Cerebellum (tissue), 4 donors: ENCODE measurements at places on chromosomes 5 and 9.

- no peak for DNase-seq
Observed at GRCh38 chr5:21931116-21931515, 922.0 kb downstream of the CDH12 start.

DNA sequence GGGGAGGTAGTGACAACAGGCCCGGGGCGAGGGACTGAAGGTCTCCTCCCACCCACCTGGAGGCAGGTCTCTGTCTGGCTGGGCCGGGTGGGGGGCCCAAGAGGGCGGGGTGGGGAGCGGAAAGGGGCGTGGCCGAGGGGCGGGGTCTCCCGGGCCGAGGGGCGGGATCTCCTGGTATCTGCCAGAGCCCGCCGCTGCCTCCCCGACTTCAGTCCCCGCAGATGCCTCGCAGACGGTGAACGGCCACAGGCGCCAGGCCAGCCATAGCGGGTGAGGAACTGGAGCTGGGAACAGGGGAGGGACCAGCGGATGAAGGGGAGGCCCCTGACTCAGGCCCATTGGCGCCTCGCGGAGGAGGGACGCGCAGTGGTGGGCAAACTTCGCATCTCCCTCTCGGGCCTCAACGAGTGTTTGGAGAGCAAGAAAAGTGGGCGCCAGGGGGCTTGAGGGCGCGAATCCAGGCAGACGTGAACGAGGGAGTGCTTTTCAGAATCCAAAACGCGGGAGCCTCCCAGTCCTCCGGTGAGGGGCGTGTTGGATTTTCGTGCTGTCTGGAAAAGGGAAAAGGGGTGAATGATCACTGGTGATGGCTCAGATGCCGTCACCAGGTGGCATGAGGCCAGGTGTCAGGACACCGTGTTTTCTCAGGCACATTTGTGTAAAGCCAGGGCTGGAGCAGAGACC, at the start of gene ADGRD2:
Gene ADGRD2 (plus strand): TSS at position 211 of the 684 bp plus-strand sequence. CDS start 1,216 bp downstream, outside the sequence.
- peak; percentile 37 for DNase-seq

DNA sequence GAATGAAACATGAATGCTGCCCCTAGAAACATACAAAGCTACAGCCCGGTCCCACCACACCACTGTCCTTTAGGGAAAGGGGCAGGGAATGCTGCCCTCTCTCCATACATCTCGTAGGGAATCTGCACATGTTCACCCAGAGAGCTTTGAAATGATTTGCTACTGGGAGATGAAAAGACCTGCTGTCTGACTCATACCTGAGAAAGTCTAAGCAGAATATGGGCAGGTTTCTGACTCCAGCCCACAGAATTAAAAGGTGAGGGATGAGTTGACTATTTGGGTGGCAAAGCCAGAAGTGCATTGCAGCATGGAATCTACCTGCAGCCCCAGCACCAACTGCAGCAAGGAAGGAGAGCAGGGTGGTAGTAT, 297.9 kb downstream of the TLE1 start:
- no peak for DNase-seq

DNA sequence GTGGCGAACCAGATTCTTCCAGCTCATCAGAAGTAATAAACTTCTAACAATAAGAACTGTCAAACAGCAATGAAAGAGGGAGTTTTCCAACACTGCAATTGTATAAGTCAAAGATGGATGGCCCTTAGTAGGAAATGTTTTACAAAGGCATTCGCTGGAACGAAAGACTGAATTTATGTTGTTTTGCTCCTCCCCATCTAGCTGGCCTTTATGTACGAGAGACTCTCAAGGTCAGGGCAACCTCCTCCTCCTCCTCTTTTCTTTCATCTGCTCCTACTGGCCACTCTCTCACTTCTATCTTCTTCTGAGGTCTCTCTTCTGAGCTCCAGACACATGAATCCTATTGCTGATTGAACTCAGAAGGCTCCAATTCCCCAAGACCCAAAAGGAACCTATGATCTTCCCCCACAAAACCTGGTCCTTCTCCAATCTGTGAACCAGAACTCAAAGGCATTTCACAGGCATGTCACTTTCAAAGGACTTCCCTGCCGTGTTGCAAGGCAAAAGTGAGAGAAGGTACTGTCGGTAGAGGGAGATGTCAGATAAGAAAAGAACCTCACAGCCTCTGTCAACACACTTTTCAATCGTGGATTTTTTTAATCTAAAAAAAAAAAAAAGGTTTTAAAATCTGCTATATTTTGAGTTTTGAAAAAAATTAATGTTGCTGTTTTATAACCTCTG, 28.5 kb upstream of the PUM3 start:
- DNase-seq: peak; percentile 62
